ENCODE measurements at places on chromosomes 1 and 21.

- DNase-seq, result no peak
Measured at GRCh38 chr1:180259431-180260338, 29.6 kb downstream of the LHX4 start.

DNA sequence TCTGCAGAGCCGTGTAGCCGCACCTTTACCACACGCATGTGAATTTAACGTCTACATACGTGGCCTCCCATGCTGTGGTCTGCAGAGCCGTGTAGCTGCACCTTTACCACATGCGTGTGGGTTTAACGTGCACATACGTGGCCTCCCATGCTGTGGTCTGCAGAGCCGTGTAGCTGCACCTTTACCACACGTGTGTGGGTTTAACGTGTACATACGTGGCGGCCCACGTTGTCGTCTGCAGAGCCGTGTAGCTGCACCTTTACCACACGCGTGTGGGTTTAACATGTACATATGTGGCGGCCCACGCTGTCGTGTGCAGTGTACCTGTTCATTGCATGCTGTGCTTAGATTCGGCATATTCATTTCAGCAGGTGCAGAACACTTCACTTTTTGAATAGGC lies 17.5 kb downstream of the DFFB start:
- no peak for DNase-seq

GRCh38 chr1:200693327-200693726 lies 23.6 kb upstream of the DDX59 start:
- no peak for DNase-seq

DNA sequence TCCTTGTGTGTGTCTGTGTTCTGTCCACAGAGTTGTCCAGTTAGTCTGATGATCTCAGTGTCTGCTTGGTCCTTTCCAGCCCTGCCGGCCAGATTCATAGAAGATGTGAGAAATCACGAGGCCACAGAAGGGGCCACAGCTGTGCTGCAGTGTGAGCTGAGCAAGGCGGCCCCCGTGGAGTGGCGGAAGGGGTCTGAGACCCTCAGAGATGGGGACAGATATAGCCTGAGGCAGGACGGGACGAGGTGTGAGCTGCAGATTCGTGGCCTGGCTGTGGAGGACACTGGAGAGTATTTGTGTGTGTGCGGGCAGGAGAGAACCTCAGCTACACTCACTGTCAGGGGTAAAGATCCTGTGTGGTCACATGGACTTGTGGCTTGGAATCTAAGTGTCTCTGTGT lies 95.8 kb downstream of the OBSCN start:
- DNase-seq, result no peak

GRCh38 chr1:53590531-53591515 lies 131.6 kb downstream of the DMRTB1 start:
- DNase-seq, result no peak

- DNase-seq, result peak; percentile 80
Measured at GRCh38 chr1:40153073-40153770, 8.0 kb upstream of the RLF start.

DNA sequence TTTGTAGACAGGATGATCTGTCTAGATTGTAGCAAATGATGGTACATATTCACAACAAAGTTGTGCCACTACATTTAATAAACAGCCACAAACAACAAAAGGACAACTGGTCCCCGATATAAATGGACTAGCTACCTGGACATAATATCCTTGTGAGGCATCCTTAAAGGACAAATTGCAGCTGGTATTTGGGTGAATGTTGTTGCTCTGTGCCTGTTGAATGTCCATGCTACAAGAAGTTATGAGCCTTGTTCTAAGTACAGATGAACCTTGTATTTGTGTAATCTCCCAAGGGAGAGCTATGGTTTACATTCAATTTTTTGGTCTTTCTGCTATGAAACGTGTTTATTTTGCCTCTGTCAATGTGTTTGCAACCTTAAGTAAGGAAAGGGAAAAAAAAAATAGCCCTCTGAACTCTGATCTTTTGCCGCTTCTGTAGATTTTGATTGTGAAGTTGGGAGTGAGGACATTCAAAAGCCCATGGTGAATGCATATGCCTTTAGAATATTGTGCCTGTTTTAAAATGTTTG lies 26.5 kb downstream of the SFT2D2 start:
- no peak for DNase-seq

- DNase-seq, result no peak
Measured at GRCh38 chr1:115262886-115263285, 75.2 kb downstream of the NGF start.

DNA sequence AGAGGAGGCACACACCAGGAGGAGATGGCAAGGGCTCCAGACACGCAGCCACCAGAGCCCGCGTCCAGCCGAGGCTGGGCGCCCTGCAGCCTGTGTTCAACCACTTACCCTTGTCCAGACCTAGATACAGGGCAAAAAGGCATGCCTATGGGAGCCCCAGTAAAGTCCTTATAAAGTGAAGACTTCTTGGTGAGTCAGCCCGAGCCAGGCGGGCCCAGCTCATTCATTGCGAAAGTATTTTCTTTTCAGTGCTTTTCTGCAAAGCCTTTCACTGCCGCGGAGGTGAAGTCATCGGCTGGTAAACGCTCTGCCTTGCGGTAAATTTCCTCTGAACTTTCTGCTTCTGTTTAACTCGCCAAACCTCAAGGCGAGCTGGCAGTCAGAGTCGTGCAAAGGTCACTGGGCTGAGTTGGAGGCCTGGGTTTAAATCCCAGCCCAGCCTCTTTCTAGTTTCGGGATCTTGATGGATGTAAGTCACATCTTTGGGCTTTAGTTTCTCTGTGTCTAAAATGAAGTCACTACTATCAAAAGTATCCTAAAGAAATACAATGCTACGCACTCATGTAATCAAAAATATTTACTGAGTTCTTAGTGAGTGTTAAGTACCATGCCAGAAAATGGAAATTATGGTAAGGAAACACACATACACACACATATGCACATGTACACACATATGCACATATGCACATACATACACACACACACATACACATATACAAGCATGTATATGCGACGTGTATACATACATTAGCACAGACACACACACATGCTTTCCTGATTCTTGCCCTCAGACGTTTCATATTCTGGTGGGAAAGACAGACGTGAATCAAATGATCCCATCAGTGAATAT lies 54.7 kb upstream of the IFFO2 start:
- DNase-seq, result peak; percentile 60

DNA sequence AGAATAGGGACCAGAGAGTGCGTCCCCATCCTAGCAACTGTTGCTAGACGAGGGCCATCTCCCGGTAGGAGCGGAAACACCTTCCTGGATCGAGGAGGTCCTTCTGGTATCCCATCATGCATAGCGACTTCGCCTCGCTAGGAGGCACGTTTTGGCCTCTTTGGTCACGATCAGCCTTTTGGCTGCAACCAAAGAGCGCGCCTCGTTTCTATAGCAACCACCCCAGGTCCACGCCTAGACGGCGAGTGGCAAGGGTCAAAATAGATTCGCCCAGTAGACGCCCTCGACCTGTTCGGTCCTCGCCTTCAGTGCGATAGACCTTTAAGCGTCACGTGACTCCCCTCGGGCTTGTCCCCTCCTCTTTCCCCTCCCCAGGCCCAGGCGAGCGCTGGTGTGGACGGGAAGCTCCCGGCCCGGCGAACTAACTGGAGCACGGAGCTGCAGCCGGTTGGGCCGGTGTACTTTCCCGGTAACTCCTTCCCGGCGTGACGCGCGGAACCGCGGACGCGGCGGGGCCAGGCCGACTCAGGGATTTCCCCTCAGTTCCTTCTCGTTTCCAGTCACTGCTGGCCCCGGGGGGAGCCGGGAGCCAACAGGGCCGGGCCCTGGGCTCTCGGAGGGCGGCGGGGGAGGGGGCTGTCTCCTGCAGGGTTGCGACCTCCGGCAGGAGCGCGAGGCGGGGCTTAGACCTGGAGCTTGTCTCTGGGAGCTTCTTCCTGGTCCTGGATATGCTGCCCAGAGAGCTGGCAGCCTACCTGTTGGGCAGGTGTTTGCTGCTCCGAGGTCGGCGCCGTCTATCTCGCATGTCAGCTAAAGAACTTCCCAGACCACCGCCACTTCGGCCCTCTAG lies at the start of gene DNAJC16:
TSS of gene DNAJC16 (plus strand) at position 359 of the 850 bp plus-strand sequence. CDS start 2,258 bp downstream, outside the sequence.
- peak; percentile 99 for DNase-seq

GRCh38 chr1:163178628-163179027 lies 24.1 kb downstream of the RGS5 start:
- no peak for DNase-seq

GRCh38 chr21:37665230-37666024 lies 250.8 kb downstream of the KCNJ6 start:
- no peak for DNase-seq

DNA sequence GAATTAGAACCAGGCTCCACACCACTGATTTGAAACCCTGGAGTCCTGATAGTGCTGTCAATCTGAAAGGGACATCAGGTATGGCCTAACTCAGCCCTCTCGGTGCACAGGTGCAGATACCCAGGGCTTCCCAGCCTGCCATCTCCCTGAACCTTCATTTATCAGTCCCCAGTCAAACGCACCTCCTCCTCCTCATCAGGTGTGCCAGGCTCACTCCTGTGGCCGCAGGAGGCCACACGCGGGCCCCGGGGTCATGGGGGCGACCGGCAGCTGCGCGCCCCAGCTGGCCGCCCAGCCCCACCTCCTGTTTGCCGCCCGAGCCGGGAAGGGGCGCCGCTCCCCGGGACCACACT lies 572 bp downstream of the FUCA1 start:
- DNase-seq, result no peak

GRCh38 chr1:219798283-219799030 lies 129.9 kb downstream of the SLC30A10 start:
- no peak for DNase-seq

- no peak for DNase-seq
Measured at GRCh38 chr1:26220199-26220912, 13.6 kb upstream of the CEP85 start.

- DNase-seq, result peak; percentile 47
Measured at GRCh38 chr21:33761441-33762036, 119.2 kb downstream of the ITSN1 start.

DNA sequence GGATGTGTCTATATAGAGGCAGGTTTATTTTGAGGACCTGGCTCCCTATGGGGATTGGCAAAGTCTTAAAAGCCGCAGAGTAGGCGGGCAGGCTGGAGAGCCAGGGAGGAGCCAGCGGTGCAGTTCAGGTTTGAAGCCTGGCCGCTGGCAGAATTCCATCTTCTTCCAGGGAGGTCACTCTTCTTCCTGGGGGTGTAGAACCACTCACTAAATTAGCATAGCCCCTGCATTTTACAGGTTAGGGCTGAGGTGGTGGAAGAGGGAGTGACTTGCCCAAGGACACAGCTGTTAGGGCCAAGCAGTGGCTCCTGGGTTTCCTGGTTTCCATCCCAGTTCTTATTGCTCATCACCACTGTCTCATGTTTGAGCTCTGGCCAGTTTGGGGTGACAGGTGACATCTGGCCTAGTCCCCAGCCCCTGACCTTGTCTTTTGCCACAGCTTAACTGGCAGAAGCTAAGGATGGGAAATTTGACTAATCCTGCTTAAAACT lies 1.4 kb downstream of the PINK1 start:
- DNase-seq, result peak; percentile 70

- no peak for DNase-seq
Measured at GRCh38 chr21:15671188-15671587, 58.6 kb upstream of the USP25 start.

DNA sequence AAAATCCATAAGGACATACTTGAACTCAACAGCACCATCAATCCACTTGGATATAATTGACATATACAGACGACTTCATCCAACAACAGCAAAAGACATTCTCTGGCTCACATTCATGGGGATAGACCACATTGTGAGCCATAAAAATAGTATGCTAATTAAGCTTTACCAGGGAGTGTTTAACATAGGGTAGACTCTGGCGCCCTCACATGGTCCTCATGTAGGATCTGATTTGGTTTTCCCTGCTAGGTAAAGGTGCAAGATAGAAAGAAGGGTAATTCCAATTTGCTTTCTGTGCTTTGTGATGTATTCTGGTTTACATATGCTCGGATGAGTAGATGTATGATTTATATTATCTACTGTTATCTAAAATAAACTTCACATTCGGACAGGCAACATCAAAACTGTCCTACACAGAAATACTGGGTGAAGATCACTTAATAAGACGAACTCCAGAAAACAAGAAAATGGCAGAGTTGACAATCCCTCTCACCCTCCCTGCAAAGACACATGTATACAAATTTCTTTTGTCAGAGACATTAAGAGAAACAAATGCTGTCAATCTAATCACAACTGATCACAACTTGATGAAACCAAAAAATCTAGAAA lies 27.7 kb downstream of the CR1L start:
- DNase-seq, result peak; percentile 43

GRCh38 chr1:181128592-181129497 lies 40.3 kb downstream of the IER5 start:
- DNase-seq, result peak; percentile 88

DNA sequence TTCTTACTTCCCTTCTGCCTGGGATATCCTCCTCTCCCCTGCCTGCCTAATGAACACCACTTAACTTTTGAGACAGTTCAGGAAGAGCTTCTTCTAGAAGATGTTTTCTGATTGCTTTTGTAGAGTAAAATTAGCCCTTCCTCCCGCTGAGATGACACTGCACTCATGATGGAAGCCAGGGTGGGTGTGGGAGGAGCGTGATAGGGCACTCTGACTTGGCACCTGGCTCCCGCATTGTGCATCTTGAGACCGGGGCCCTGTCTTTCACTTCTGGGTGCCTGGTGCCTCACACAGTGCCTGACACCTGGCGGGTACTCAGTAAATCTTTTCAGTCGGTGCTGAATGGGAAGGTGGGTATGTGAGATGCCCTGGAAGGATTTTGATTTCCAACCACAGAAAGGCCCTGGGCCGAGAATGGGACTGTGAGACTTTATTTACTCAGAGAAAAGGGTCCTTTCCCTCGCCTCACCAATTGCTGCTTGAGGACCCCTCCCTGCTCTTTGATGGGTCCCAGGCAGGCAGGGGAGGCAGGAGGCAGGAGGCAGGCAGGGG lies 6.8 kb downstream of the THEM5 start:
- DNase-seq, result no peak

DNA sequence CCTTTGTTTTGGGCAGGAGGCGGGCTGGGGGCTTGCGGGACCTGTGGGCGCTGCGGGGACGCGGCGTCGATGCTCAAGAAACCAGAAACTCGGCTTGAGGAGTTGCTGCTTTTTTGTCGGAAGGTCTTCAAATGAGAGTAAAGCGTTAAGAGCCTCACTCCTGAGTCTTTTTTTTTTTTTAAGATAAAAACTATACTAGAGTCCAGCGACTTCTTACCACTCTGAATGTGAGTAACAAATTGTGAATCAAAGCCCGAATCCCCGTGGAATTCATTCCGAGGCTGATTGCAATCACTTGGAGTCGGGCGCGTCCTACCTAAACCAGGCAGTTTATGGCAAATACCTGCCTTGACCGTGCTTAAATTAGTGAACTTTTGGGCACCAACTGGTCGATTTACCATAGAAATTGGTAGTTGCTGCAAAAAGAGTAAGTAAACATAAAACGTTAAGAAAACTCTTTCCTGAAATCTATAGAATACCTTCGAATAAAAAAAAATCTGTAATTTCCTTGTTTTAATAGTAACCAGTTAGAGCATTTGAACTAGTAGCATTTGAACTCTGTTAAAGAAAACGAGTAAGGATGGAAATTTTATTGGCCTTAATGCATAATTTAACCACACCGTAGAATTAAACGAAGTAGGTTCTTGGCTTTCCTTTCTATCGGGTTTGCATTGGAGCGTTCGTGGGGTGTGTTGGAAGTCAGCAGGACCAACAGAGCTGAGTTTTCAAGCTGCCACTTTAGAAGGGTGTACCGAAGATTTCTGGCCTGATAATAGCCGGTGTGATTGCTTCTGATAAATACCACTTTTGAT lies 769 bp downstream of the GPSM2 start:
- no peak for DNase-seq

Data from Kasumi-1 (cell line).